ENCODE measurements at places on chromosomes 2 and 18.

DNA sequence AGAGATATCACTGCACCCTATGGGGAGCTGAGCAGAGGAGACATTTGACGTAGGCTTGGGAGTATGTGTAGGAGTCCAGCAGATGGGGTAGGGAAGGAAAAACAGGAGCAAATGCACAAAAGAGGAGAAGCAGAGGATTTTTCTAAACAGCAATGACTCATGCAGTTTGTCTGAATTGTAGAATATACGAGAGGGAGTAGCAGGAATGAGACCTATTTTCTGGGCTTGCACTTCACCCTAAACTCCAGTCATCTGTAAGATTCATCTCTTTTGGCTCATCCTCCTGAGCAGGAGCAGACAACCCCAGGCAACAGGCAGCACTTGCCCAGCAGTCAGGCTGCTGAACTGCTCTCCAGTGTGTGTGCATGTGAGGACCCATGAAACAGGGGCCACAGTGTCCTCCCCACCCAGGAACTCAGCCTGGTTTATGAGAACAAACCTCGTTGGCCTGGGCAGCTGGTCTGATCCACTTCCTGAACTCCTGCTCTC is 100.2 kb upstream of the CDC42EP3 start:
- no peak for DNase-seq

GRCh38 chr2:197137231-197137630 is 173.3 kb downstream of the ANKRD44 start:
- DNase-seq: no peak

DNA sequence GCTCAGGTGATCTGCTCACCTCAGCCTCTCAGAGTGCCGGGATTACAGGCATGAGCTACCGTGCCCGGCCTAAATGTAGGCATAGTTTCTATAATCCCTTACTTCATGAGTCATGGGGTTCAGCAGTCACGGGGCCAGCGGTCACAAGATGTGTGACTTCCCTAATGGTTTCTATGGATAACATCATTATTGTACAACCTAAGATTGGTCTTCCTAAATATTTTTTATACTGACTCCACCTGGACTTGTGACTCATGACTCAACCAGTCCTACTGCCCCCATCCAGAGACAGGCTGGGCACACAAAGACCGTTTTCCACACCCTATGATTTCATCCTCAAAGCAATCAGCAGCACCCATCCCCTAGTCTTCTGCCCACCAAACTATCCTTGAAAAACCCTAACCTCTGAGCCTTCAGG is 15.9 kb downstream of the FAM210A start:
- no peak for DNase-seq

GRCh38 chr2:231069379-231070054 is 12.8 kb downstream of the PSMD1 start:
- DNase-seq: no peak

GRCh38 chr2:1824202-1824905 is 80.0 kb upstream of the PXDN start:
- DNase-seq: no peak

GRCh38 chr2:119888680-119889079 is 124.2 kb upstream of the EPB41L5 start:
- no peak for DNase-seq

DNA sequence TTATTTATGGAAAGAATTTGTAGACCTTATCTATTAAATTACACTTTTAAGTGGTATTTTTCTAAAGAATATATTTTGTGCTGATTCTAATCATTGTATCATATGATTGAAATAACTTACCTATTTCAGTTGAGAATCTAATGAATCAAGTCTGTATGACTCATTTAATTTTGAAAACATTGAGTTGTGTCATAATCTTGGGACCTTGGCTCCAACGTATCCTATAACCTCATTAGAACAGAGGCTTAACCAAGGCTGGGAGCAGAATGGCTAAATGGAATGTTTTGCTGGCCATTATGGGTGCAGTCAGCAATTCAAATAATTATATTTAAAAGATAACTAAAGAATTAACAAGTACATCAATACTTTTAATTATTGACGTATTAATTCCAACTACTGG is 19.6 kb upstream of the GULP1 start:
- DNase-seq: no peak

DNA sequence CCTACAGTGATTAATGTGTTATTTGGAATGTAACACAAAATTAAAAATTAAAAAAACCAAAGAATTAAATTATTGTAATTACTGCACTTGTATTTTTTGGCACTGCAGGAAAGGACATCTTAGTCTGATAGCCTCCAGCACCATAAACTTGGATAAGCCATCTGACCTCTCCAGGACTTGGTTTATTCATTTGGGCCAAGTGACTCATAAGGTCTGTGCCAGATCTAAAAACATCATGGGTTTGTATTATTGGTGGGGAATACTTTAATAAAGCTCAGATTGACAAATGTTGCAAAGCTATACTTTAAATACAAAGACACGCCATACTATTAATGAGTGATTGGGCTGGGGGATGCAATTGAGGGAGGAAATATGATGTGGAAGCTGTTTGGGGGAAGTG is 225.2 kb downstream of the ZNF521 start:
- DNase-seq: no peak

- DNase-seq: no peak
These were observed 125.0 kb downstream of the SPHKAP start for GRCh38 chr2:228056293-228057097.

GRCh38 chr2:12046641-12047040 is 300.2 kb downstream of the LPIN1 start:
- DNase-seq: no peak

GRCh38 chr2:120653046-120653445 is 82.6 kb upstream of the GLI2 start:
- no peak for DNase-seq

DNA sequence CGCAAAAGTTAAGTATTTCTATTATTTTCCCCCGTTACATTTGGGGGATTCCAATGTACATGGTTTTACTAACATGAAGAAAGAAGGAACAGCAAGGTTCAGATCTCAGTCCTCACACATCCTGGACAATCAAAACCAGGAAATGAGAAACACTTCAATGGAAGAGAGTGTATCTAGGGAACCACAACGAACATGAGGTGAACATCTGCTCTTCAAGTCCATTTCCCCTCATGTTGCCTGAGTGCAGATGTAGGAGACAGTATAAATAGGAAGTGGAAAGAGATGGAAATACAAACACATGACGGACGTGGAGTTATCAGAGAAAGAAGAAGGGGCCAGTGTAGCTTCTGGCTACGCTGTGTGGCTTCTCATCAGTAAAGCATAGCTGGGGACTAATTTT is 52.6 kb downstream of the CHN1 start:
- DNase-seq: no peak

- no peak for DNase-seq
These were observed 302.9 kb downstream of the LRRTM1 start for GRCh38 chr2:80001701-80002101.

DNA sequence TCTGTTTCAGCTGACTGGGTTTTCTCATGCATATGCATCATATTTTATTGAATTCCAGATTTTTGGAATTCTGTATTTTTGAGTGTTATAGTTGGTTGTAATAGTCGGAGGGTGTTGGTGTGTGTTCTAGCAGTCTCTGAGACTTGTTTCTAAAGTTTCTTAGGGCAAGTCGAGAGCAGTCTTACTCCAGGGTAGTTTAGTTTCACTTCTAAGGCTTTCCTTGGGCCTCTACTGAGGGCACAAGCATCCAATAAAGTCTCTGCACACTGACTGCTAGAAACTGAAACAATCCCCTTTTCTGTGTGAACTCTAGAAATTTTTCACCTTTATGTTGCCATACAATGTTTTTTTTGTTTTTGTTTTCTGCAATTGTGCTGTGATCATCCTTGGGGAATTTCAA is 663.7 kb upstream of the LRATD1 start:
- DNase-seq: no peak

GRCh38 chr2:148096012-148096411 is 75.1 kb downstream of the MBD5 start:
- DNase-seq: no peak

GRCh38 chr2:27795868-27796277 is 24.4 kb downstream of the MRPL33 start:
- no peak for DNase-seq

DNA sequence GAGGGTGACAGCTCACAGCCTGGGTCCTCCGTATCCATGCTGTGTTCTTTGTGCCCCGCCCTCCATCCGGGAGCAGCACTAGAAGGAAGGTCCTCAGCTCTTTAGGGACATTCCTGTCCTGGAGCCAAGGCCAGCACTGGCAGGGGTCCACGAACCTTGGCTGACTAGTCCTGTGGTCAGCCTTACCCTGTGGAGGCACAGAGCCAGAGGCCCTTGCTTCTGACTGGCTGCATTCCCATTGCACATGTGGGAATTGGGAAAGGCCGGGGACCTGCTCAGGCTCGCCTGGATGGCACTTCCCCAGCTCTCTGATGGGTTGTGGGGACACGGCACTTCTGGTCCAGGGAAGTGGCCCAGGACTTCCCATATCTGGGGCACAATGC is 24.9 kb upstream of the RHOB start:
- no peak for DNase-seq

- no peak for DNase-seq
These were observed 47.5 kb downstream of the EPAS1 start for GRCh38 chr2:46344706-46345105.

- peak; percentile 70 for DNase-seq
These were observed 8.7 kb downstream of the CEP68 start for GRCh38 chr2:65064728-65065552.

- no peak for DNase-seq
These were observed 499.7 kb downstream of the BCL11A start for GRCh38 chr2:60053791-60054190.

- peak; percentile 54 for DNase-seq
These were observed 19.2 kb upstream of the IL36G start for GRCh38 chr2:112958428-112959108.

DNA sequence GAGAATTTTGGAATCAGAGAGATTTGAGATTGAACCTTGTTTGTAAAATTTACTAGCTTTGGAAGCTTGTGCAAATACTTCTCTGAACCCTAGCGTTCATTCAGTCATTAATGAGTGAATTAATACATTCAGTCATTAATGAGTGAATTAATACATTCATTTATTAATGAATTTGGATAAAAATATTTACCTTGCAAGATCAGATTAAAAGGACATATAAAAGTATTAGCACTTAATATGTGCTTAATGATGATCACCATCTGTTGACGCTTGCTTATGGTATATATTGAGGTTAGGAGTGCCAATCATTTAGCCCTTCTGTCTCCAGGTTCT is 26.9 kb downstream of the EML4 start:
- DNase-seq: no peak

DNA sequence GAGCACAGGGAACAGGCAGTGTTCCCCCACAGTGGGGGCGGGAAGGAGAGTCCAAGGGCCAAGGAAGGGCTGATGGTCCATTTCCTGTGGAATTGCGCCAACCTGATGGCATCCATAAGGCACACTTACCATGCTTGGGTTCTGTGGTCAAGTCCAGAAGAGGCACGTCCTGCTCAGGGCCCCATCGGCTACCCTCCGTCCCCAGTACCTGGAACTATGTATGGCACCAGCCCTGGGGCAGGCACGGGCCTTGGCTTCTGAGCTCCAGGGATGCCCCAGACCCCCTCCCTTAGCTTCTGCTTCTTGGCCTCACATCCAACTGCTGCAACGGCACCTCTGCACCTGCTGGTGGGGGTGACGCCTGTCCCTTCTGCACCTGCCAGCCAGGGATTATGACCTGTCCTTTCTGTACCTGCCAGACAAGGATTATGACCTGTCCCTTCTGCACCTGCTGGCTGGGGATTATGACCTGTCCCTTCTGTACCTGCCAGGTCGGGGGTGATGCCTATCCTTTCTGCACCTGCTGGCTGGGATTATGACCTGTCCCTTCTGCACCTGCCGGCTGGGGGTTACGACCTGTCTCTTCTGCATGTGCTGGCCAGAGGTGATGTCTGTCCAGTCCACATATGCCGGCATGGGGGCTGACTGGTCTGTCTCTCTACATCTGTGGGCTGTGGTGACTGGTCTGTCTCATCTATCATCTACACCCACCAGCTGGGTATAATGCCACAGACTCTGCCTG is 45.4 kb upstream of the SNTG2 start:
- no peak for DNase-seq

DNA sequence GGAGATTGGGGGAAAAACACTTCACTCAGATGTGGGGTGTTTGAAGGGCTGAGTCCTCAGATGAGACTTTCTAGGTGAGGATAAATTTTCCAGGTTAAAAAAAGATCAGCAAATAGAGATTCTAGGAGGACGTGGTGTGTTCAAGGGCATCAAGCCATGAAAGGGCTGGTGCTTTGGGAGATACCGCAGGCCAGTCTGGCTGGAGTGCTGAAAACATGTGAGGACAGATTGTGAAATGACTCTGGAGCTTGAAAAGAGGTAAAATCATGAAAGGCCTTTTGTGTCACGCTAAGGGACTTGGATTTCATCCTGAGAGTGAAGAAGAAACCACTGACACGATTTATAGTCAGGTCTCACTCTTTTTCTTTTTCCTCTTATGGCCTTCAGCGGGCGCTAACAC is 320.5 kb downstream of the DPP10 start:
- no peak for DNase-seq

DNA sequence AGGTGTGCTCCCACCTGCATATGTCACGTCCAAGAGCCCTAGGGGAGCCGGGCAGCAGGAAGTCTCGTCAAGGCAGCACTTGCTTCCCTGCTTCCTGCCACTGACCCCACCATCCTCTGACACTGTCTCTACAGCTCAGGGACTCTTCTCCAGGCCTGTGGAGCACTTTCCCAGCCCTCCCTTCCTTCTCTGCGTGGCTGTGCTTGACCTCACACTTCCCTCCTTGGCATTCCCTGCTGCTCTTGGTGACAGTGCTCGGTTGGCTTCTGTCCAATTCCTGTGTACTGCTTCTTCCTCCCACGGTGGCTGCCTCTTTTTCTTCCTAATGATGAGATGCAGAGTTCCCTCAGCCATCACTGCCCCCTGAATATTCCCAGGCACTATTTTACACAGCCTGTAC is 2.8 kb downstream of the CIDEA start:
- no peak for DNase-seq

DNA sequence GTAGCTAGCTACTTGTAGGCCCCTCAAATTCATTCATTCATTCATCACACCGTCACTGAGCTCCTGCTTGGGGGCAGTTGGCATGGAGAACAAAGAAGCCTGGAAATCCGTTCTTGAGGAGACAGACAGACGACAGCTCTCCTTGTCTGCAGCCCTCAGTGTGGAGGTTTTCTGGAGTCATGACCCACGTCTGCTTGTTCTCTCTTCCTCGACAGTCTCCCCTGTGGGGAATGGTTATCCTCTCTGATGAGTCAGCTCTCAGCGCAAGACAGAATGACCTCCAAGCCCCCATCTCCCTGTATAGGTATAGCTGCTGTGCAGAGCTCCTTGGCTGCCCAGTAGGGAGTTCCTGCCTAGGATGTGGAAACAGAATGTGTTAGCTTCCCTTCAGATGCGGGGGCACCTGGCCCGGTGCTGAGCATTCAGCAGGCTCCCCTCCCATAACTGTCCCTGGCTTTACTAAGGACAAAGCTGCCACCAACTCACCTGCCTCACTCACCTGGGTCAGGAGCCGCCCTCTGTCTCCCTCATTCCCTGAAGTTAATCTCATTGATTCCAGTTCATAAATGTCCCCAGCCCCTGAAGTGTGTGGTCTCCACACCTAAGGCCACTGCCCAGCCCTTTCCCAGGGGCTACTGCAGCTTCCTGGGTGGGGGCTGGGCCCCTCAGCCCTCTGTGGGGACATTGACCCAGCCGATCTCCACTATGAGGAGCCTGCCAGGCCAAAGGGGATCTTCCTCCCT is 124.7 kb downstream of the ACKR3 start:
- DNase-seq: no peak

Data from hematopoietic multipotent progenitor cell treated with erythropoietin and hydrocortisone succinate and interleukin-3 and kit ligand, for 17 days (in vitro differentiated cells).